Gastrocnemius medialis (tissue), 4 donors: ENCODE measurements at places on chromosomes 3 and 15. TPM values are rescaled to one million over a fixed set of nuclear protein-coding genes. Genes with fewer than 3 reads are reported as not detected.
A peak's percentile ranks its signal among the peaks of the same experiment; 100 is the strongest.

GRCh38 chr3:11717301-11717700 lies 73.6 kb upstream of the VGLL4 start:
- peak overlapping the region; percentile 74 for H3K4me3 ChIP-seq
- DNase-seq = no peak
- peaks cover 7% of the 10 kb centered on the region for H3K4me1 ChIP-seq

GRCh38 chr3:120780977-120781376 lies 38.4 kb downstream of the GTF2E1 start:
- H3K36me3 ChIP-seq = peaks cover 11% of the 10 kb centered on the region
- peak overlapping the region; percentile 50 for H3K27ac ChIP-seq
- H3K27me3 ChIP-seq = no peaks in the 10 kb centered on the region
- H3K4me1 ChIP-seq = no peaks in the 10 kb centered on the region
- peak; percentile 80 for DNase-seq
- H3K4me3 ChIP-seq = peak overlapping the region; percentile 18

DNA sequence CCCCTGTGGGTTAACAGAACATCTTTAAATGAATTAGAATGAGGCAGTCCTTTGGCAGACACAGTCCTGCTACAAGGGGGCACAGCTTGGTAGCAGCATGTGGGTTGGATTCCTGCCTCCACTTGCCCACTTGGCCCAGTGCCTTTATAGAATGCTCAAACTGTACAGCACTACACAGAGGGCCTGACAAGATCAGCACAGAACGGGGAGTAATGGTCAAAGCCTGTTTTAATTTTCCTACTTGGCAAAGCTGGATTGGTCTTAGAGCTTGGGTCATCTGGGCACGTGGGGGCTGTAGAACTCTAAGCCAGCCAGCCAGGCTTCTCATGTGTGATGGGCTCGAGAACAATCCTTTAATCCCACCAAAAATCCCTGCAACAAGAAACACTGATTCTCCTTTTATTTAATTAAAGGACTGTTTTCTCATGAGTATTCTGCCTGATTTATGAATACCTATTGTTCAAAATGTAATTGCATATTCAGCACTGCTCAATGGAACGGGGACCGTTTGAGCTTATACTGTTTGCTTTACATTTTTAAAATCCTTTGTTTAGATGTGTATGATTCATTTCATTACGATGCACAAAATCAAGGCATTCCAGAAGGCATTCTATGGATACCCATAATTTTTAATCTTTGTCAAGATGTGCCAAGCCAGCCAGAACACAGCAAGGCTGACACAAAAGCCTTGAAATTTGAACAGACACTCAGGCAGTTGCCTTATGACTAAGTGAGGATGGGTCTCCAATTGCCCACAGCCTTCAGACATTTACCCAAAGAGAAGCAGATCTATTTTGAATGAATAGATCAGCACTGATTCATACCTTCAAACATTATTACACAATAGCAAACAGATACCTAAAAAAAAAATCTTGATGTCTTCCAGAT lies 249.3 kb upstream of the TGFBR2 start:
- H3K4me1 ChIP-seq = peaks cover 21% of the 10 kb centered on the region
- H3K27me3 ChIP-seq = no peaks in the 10 kb centered on the region
- no peak overlapping the region for H3K4me3 ChIP-seq

DNA sequence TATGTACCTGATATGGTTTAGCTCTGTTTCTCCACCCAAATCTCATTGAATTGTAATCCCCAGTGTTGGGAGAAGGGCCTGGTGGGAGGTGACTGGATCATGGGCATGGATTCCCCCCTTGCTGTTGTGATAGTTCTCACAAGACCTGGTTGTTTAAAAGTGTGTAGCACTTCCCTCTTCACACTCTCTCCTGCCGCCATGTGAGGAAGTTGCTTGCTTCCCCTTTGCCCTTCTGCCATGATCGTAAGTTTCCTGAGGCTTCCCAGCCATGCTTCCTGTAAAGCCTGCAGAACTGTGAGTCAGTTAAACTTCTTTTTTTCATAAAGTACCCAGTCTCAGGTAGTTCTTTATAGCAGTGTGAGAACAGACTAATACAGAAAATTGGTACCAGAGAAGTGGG lies 93.1 kb downstream of the C3orf70 start:
- H3K27me3 ChIP-seq = no peaks in the 10 kb centered on the region
- no peak overlapping the region for H3K4me3 ChIP-seq
- no peaks in the 10 kb centered on the region for H3K4me1 ChIP-seq
- H3K27ac ChIP-seq = no peak overlapping the region

DNA sequence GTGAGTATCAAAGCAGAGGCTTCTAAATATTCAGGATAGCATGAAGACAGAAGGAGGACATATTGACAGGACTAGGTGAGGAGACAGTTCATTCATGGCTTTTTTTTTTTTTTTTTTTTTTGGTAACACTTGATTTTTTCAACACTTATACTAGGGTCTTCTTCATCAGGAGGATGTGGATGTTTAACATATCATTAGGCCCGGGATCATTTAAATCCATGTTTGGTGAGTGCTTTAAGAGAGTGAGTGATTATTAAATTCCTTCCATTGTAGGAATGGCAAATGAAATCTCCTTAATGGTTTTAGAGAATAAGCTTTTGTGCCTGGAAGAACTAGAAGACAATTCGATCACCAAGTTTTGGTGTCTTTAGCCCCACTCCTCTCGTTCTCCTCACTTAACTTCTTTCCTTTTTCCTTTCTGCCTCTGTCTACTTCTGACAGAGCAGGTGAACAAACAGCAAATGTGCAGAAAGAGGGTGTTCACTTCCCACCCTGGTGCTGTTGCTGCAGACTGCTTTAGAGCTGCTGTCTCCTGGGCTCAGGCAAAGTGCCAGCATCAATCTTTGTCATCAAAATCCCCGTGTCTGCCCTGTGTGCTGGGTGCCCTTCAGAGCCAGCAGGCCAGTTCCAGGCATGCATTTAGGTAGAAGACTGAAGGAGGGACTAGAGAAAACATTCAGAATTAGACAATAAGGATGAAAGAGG lies 35.6 kb upstream of the RAB11A start:
- peak overlapping the region; percentile 95 for H3K27ac ChIP-seq
- H3K27me3 ChIP-seq = no peaks in the 10 kb centered on the region
- peaks cover 52% of the 10 kb centered on the region for H3K4me1 ChIP-seq
- H3K36me3 ChIP-seq = no peaks in the 10 kb centered on the region
- peak overlapping the region; percentile 7 for H3K4me3 ChIP-seq
- peak; percentile 30 for DNase-seq

DNA sequence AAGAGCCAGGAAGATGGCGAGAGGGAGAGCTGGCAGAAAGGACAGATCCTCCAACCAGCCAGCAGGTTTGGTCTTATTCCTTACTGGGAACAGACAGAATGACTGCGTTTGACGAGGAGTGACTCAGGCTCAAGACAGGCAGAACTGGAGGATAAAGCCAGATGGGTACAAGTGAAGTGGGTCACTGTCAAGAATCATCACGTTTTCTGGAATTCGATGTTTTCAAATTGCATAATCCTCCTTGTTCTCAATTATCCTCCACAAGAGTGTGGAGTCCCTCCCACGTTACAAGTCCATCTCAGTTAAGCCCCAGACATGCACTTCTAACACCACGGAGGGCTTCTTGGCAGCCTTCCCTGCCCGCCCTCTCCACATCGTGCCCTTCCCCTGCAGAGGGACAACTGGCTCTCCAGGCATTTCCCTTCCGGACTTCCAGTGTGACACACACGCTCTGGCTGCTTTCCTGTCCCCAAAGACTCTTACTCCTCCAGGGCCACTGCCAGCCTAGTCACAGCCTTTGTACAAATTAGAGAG lies 183.1 kb downstream of the CHST2 start:
- DNase-seq = peak; percentile 21
- H3K27ac ChIP-seq = peak overlapping the region; percentile 43
- H3K4me1 ChIP-seq = peaks cover 4% of the 10 kb centered on the region
- no peaks in the 10 kb centered on the region for H3K36me3 ChIP-seq
- no peak overlapping the region for H3K4me3 ChIP-seq
- H3K27me3 ChIP-seq = no peaks in the 10 kb centered on the region

DNA sequence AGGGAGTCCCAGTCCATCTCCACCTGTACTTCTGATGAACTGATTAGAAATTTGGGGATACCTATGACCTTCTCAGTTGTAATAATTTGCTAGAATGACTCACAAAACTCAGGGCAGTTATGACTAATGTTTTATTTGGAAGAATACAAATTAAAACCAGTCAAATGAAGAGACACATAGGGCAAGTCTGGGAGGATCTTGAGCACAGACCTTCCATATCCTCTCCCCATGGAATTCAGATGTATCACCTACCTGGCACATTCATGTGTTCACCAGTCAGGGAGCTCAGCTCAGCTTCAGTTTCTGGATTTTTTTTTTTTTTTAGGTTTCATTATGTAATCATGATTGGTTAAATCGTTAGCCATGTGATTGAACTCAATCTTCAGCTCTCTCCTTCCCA lies 247.7 kb downstream of the VGLL3 start:
- H3K27ac ChIP-seq = no peak overlapping the region
- H3K36me3 ChIP-seq = no peaks in the 10 kb centered on the region
- no peak overlapping the region for H3K4me3 ChIP-seq
- no peaks in the 10 kb centered on the region for H3K4me1 ChIP-seq
- no peak for DNase-seq
- H3K27me3 ChIP-seq = no peaks in the 10 kb centered on the region

DNA sequence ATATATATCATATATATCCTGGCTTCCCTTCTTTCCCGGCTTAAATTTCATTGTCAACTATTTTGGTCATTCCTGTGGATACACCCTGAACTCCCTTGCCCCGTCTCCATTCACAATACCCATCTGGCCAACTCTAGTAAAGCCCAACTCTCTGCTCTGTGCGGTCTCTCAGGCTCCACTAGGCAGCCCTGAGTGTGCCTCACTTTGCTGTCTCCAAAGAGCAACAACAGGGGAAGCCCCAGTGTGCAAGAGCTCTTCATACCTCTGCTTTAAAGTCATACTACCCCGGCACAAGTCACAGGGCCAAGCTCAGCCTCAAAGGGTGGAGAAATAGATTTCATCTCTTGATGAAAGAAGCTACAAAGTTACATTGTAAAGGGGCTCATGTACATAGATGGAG lies 18.9 kb upstream of the FEM1B start:
- H3K4me3 ChIP-seq = no peak overlapping the region
- H3K36me3 ChIP-seq = no peaks in the 10 kb centered on the region
- H3K4me1 ChIP-seq = peaks cover 25% of the 10 kb centered on the region
- no peaks in the 10 kb centered on the region for H3K27me3 ChIP-seq
- no peak for DNase-seq
- H3K27ac ChIP-seq = peak overlapping the region; percentile 77

GRCh38 chr3:184380185-184380626 lies 352 bp downstream of the CHRD start:
- peak; percentile 63 for DNase-seq
- peaks cover 19% of the 10 kb centered on the region for H3K4me1 ChIP-seq
- no peak overlapping the region for H3K27ac ChIP-seq
- H3K36me3 ChIP-seq = no peaks in the 10 kb centered on the region
- H3K27me3 ChIP-seq = peaks cover 5% of the 10 kb centered on the region

DNA sequence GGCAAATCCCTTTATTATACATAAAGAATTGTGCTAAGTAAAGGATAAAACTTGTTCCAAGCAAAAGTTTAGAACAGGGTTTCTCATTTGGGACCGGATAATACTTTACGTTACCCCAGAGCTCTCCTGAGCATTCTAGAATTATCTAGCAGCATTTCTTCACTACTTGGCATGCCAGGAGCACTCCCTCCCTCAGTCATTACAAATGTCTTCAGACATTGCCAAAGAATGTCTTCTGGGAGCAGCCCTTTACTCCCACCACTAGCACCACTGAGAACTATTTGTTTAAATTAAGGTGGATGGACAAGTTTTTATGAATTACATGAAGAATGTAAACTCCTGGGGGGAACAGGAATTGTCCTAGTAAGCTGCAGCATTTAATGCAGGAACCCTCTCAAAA lies 516.4 kb downstream of the GBE1 start:
- H3K4me1 ChIP-seq = no peaks in the 10 kb centered on the region
- H3K4me3 ChIP-seq = no peak overlapping the region
- H3K27me3 ChIP-seq = no peaks in the 10 kb centered on the region
- DNase-seq = no peak

- H3K27ac ChIP-seq = no peak overlapping the region
- H3K36me3 ChIP-seq = no peaks in the 10 kb centered on the region
- H3K4me1 ChIP-seq = no peaks in the 10 kb centered on the region
- H3K4me3 ChIP-seq = no peak overlapping the region
- H3K27me3 ChIP-seq = no peaks in the 10 kb centered on the region
Observed at GRCh38 chr3:181943285-181943684, 231.6 kb downstream of the SOX2 start.

- H3K27ac ChIP-seq = no peak overlapping the region
- no peaks in the 10 kb centered on the region for H3K27me3 ChIP-seq
- H3K36me3 ChIP-seq = no peaks in the 10 kb centered on the region
- no peaks in the 10 kb centered on the region for H3K4me1 ChIP-seq
Observed at GRCh38 chr3:27165321-27165721, 203.9 kb downstream of the NEK10 start.

DNA sequence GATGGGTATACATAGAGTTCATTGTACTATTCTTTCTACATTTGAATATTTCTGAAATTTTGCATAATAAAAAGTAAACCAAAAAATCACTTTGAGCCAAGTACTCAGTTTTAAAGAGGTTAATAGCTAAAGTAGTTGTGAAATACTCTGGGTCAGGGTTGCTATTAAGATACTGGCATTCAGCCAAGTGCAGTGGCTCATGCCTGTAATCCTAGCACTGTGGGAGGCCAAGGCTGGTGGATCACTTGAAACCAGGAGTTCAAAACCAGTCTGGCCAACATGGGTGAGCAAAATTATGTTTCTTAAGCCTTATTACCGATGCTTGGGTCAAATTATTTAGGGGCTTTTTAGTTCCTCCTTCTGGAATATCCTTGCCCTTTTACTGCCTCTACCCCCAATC lies 122.0 kb upstream of the MELTF start:
- H3K27ac ChIP-seq = no peak overlapping the region
- no peaks in the 10 kb centered on the region for H3K27me3 ChIP-seq
- H3K36me3 ChIP-seq = peaks cover 4% of the 10 kb centered on the region
- peaks cover 15% of the 10 kb centered on the region for H3K4me1 ChIP-seq
- peak; percentile 49 for DNase-seq

- no peaks in the 10 kb centered on the region for H3K27me3 ChIP-seq
- no peaks in the 10 kb centered on the region for H3K36me3 ChIP-seq
- H3K4me3 ChIP-seq = no peak overlapping the region
- no peak for DNase-seq
- peaks cover 4% of the 10 kb centered on the region for H3K4me1 ChIP-seq
Observed at GRCh38 chr3:178202194-178202593, 334.0 kb upstream of the KCNMB2 start.

DNA sequence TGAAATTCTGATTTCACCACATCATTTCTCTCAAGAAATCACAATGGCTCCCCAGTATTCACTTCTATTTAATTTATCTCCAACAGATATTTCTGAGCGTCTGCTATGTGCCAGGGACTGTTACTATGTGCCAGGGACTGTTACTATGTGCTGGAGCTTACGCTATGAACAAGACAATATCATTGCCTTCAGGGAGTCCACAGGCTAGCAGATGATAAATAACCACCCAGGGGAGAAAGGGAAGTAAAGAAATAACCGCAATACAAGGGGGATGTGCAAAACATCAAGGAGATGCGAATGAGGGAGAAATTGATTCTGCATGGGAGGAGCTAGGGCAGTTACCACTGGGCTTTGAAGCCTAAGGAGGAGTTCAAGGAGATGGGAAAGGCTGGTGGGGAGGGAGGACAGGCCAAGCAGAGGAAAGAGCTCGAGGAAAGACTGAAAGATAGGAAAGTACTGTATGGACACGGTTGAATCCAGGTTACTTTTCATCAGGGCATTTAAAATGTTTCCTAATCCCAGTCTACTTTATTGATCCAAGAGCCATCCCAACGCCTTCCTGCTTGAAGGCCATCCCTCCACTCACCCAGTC lies 2.5 kb downstream of the THSD4 start:
- H3K4me3 ChIP-seq = no peak overlapping the region
- H3K4me1 ChIP-seq = peaks cover 25% of the 10 kb centered on the region
- H3K27me3 ChIP-seq = no peaks in the 10 kb centered on the region
- no peak for DNase-seq
- no peaks in the 10 kb centered on the region for H3K36me3 ChIP-seq

The CHRM5 gene
- total RNA-seq = not detected

The CLDN16 gene
- not detected for total RNA-seq

The DNAH12 gene
- total RNA-seq = not detected

The SOX14 gene
- not detected for total RNA-seq

The PRTG gene
- total RNA-seq = 0.59 TPM
